ENCODE measurements at places on chromosomes 3 and 15. TPM values are rescaled to one million over a fixed set of nuclear protein-coding genes. Genes with fewer than 3 reads are reported as not detected.

DNA sequence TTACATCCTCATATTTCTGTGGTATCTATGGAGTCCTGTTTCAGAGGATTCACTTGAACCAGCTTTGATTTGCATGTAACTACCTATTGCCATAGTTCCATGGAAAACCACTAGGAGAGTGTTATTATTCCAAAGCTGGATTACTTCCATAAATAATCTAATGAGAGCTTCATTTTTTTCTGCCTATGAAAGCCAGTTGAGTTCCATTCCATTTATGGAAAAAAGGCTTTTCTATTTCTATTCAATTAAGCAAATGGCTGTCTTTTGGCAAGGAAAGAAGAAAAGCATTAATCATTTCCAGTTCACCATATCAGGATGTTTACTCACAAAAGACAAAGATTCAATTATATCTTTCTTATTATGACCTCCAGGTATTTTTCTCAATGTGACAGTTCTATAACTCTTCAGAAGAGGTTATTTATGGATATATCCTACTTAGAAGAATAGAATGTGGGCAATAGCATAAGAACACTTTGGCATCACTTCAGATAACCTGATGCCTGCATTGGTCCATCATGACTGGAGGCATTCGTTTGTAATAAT lies 259.9 kb upstream of the ZPLD1 start:
- no peak for DNase-seq
- no peak overlapping the region for H3K27ac ChIP-seq
- no peaks in the 10 kb centered on the region for H3K4me1 ChIP-seq

DNA sequence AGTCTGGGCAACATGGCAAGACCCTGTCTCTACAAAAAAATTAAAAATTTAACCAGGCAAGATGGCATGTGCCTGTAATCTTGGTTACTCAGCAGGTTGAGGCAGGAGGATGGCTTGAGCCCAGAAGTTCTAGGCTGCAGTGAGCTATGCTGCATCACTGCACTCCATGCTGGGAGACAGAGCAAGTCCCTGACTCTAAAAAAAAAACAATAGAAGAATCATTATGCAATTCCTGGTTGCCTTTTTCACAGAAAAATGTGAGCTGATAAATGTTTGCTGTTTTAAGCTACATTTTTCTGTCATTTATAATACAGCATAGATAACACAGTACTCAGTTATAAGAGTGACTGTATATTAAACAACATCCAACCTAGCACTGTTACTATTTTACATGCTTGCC lies 148.8 kb downstream of the SCAPER start:
- H3K36me3 ChIP-seq, result no peaks in the 10 kb centered on the region
- no peaks in the 10 kb centered on the region for H3K27me3 ChIP-seq
- H3K4me3 ChIP-seq, result no peak overlapping the region
- DNase-seq, result no peak
- no peaks in the 10 kb centered on the region for H3K4me1 ChIP-seq

- H3K27me3 ChIP-seq, result no peaks in the 10 kb centered on the region
- no peak overlapping the region for H3K4me3 ChIP-seq
- H3K4me1 ChIP-seq, result no peaks in the 10 kb centered on the region
- H3K27ac ChIP-seq, result no peak overlapping the region
- no peaks in the 10 kb centered on the region for H3K36me3 ChIP-seq
Measured at GRCh38 chr15:31156808-31157207, 55.3 kb upstream of the TRPM1 start.

DNA sequence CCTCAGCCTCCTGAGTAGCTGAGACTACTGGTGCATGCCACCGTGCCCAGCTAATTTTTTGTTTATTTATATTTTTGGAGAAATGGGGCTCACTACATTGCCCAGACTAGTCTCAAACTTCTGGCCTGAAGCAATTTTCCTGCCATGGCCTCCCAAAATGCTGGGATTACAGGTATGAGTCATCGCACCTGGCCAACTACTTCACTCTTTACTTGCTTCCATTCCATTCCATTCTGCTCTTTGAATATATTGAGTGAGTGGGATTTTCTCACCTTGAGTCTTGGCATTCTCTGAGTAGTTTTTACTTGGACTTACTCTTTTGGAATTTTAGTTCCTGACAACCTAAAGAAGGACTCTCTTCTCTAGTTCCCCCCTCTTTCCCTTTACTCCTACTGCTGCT lies 93.8 kb upstream of the UNC13C start:
- no peaks in the 10 kb centered on the region for H3K27me3 ChIP-seq
- no peak for DNase-seq
- no peaks in the 10 kb centered on the region for H3K36me3 ChIP-seq
- no peak overlapping the region for H3K27ac ChIP-seq
- H3K4me1 ChIP-seq, result no peaks in the 10 kb centered on the region
- no peak overlapping the region for H3K4me3 ChIP-seq

GRCh38 chr3:191391861-191392808 lies 61.8 kb upstream of the UTS2B start:
- no peak for DNase-seq
- peaks cover 29% of the 10 kb centered on the region for H3K36me3 ChIP-seq
- H3K27ac ChIP-seq, result no peak overlapping the region
- H3K27me3 ChIP-seq, result no peaks in the 10 kb centered on the region

DNA sequence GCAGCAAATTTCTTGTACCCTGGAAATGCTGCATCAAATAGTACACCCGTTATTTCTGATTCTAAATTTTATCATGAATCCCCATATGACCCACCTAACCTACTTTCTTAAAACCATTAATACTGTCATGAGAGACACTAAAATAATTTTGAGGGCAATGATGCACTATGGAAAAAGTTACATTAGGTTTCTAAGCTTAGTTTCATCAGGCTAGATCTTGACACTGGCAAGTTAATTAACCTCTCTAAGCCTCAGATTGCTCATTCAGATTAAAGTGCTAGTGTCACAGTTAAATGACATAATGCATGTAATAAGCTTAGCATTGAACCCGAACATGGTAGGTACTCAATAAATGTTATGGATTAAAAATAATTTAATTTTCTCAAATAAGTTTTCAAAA lies 8.2 kb downstream of the GOLIM4 start:
- no peaks in the 10 kb centered on the region for H3K4me1 ChIP-seq
- no peak overlapping the region for H3K27ac ChIP-seq
- no peaks in the 10 kb centered on the region for H3K27me3 ChIP-seq
- no peak for DNase-seq
- H3K4me3 ChIP-seq, result no peak overlapping the region

- no peak overlapping the region for H3K27ac ChIP-seq
- H3K4me1 ChIP-seq, result no peaks in the 10 kb centered on the region
- no peak for DNase-seq
- no peaks in the 10 kb centered on the region for H3K27me3 ChIP-seq
- H3K4me3 ChIP-seq, result no peak overlapping the region
- no peaks in the 10 kb centered on the region for H3K36me3 ChIP-seq
Measured at GRCh38 chr3:124935264-124935663, 713 bp upstream of the MUC13 start.

DNA sequence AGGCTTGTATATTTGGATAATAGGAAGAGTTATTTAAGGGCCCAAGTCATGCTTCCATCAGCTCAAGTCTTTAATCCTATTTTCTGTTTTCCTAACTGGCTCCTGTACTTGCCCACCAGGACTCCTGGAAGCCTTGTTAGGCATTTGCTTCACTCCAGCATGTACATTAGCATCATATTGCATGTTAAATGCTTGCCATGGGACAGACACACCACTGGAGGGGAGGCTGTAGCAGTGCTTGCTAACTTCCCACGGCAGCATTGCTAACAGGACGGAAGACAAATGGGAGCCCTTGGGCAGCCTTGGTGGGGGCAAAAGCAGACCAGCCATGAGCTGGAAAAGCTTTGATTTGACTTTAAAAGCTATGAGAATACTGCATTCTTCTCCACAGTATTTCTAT lies 6.1 kb downstream of the TMOD2 start:
- H3K4me1 ChIP-seq, result no peaks in the 10 kb centered on the region
- H3K27ac ChIP-seq, result no peak overlapping the region
- DNase-seq, result no peak
- no peaks in the 10 kb centered on the region for H3K27me3 ChIP-seq
- no peaks in the 10 kb centered on the region for H3K36me3 ChIP-seq

DNA sequence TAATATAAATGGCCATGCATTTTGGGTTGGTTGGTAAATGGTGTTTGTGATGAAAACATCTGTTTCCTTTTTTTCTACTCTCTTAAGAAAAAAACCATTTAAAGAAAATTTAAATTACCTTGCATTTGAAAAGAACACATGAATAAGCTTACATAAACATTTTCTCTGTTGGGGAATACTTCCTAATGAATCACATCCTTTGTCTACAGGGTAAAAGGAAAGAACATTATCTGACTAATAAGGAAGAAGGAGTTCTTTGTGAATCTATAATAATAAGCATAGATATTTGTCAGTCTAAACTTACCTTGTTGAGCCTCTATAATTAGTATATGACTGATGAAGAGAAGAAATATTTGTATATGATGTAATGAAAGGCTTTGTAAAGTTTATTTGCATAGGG lies 254.1 kb upstream of the ZNF717 start:
- no peak overlapping the region for H3K4me3 ChIP-seq
- no peaks in the 10 kb centered on the region for H3K27me3 ChIP-seq
- no peak for DNase-seq
- no peaks in the 10 kb centered on the region for H3K4me1 ChIP-seq
- H3K36me3 ChIP-seq, result no peaks in the 10 kb centered on the region

GRCh38 chr3:133127381-133127780 lies 89.2 kb downstream of the TMEM108 start:
- H3K4me3 ChIP-seq, result no peak overlapping the region
- no peak overlapping the region for H3K27ac ChIP-seq
- no peaks in the 10 kb centered on the region for H3K36me3 ChIP-seq
- DNase-seq, result no peak

GRCh38 chr3:186217820-186218164 lies 108.9 kb upstream of the ETV5 start:
- no peaks in the 10 kb centered on the region for H3K27me3 ChIP-seq

DNA sequence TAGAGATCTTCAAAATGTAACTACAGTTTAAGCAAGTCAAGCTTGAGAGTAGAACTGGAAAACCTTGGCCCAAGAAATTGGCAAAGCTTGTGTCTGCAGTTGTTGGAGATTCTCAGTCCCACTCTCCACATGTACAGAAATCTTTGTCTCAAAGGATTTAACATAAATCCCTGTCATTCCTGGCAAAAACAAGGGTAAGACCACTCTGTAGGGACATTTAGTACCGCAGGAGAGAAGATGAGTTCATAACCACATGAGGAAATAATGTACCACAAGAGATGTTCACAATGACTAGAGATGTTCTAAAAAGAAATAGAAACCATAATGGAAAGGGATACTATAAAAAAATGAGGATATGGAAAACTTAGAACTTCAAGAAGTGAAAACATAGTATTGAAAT lies 73.7 kb downstream of the RAB7A start:
- H3K27me3 ChIP-seq, result no peaks in the 10 kb centered on the region
- peaks cover 60% of the 10 kb centered on the region for H3K4me1 ChIP-seq
- DNase-seq, result no peak
- no peak overlapping the region for H3K4me3 ChIP-seq
- peaks cover 40% of the 10 kb centered on the region for H3K36me3 ChIP-seq
- peak overlapping the region; percentile 79 for H3K27ac ChIP-seq

- H3K4me1 ChIP-seq, result no peaks in the 10 kb centered on the region
- DNase-seq, result no peak
- H3K27me3 ChIP-seq, result no peaks in the 10 kb centered on the region
- H3K4me3 ChIP-seq, result no peak overlapping the region
- H3K27ac ChIP-seq, result no peak overlapping the region
- H3K36me3 ChIP-seq, result no peaks in the 10 kb centered on the region
Measured at GRCh38 chr15:95718441-95718840, 612.1 kb upstream of the NR2F2 start.

DNA sequence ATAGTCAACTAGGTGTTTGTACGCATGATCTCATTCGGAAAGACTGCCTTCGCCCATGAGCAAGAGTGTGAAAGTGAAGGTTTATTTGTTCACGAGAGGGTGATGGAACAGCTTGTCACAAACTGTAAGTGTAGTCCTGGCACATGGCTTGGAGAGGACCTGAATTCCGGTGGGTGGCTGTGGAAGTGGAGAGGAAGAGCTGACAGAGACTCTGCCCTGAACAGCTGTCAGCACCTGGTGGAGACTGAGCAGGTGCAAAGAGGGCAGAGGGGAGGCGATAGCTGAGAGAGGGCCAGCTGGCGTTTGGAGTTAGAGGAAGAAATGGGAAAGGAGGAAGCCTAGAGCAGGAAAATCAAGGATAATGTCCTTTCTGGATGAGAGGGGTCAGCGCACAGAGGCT lies 155.7 kb downstream of the EEFSEC start:
- no peaks in the 10 kb centered on the region for H3K4me1 ChIP-seq
- H3K4me3 ChIP-seq, result no peak overlapping the region
- peaks cover 4% of the 10 kb centered on the region for H3K36me3 ChIP-seq
- peak; percentile 62 for DNase-seq

GRCh38 chr3:144662729-144663128 lies 691.1 kb downstream of the DIPK2A start:
- no peak for DNase-seq
- H3K4me1 ChIP-seq, result no peaks in the 10 kb centered on the region
- H3K27ac ChIP-seq, result no peak overlapping the region
- no peaks in the 10 kb centered on the region for H3K27me3 ChIP-seq

- no peak overlapping the region for H3K4me3 ChIP-seq
- DNase-seq, result no peak
- no peak overlapping the region for H3K27ac ChIP-seq
- H3K27me3 ChIP-seq, result no peaks in the 10 kb centered on the region
- H3K4me1 ChIP-seq, result no peaks in the 10 kb centered on the region
- no peaks in the 10 kb centered on the region for H3K36me3 ChIP-seq
Measured at GRCh38 chr3:71548705-71549384, 34.7 kb downstream of the FOXP1 start.

GRCh38 chr3:141397996-141398395 lies 29.7 kb downstream of the ZBTB38 start:
- no peak for DNase-seq
- H3K27ac ChIP-seq, result no peak overlapping the region
- H3K36me3 ChIP-seq, result peaks cover 8% of the 10 kb centered on the region
- H3K4me3 ChIP-seq, result no peak overlapping the region

GRCh38 chr3:25463836-25464418 lies 35.9 kb downstream of the RARB start:
- H3K36me3 ChIP-seq, result no peaks in the 10 kb centered on the region
- no peak for DNase-seq
- peak overlapping the region; percentile 16 for H3K27ac ChIP-seq

The FYTTD1 gene
- total RNA-seq, result 39.9 TPM

The ROBO2 gene
- total RNA-seq, result 2.5 TPM

The SSUH2 gene
- total RNA-seq, result 0.59 TPM

The NEK10 gene
- total RNA-seq, result 18.3 TPM

The CFAP100 gene
- not detected for total RNA-seq

The CP gene
- 68.4 TPM for total RNA-seq
